ENCODE measurements at places on chromosomes 6 and 20.

DNA sequence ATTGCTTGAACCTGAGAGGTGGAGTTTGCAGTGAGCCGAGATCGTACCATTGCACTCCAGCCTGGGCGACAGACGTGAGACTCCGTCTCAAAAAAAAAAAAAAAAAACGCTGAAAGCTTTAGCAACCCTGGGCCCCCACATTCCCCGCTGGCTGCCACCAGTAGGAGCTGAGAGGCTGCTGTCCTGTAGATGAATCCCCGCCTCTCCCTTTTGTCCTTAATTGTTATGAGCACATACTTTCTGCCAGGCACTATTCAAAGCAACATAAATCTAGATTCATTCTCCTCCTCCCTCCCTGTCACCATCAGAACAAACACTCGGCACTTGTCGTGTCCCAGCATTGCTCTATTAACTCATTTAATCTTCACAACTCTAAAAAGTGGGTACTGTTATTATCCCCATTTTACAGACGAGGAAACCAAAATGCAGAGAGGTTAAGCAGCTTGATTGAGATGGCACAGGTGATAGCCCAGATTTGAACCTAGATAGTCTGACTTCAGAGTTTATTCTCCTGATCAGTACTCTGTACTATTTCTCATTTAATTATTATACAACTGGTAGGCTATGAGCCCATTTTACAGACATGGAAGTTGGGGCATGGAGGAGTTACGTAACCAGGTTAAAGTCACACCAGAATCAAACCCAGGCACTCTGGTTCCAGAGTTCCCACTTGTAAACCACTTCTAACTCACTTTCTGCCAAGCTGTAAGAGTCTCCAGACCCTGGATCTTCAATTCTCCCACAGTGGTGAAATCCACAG, 97.4 kb downstream of the EYA2 start:
- no peak for DNase-seq

- no peak for DNase-seq
These were observed 327.3 kb upstream of the RUNX2 start for GRCh38 chr6:45000833-45001232.

DNA sequence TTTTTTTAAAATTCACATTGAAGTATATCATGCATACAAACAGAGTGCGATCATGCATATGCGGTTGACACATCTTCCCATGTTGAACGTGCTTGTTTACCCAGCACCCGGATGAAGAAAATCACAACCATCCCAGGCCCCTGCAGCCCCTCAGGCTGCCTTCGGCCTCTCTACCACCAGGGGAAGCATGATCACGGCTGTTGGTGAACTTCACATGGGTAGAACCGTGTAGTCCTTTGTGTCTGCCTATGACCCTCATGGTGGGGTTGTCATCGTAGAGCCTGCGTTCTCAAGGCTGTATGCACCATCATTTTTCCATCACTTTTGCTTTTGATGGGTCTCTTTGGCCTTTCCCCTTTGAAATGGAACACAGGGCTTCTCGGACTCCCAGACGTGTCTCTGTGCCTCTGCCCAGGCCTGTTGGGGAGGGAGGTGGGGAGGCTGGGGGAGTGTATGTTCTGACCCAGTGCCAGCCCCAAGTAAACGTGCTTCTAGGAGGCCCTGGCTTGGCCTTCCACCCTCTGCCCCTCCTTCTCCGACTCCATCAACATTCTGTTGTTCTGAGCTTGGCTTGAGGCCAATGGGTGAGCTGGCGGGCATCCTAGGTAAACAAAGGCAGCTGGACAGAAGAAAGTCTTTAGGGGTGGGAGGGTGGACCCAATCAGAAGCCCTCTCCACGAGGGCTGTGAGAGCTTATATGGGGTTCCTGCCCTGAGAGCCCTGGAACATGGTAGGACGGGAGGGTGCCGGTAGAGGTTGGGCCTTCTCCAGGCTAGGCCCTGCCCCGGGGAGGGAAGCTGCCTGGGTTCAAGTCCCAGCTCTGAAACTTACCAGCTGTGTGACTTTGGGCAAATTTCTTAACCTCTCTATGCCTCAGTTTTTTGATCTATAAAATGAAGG, 39.7 kb downstream of the TGM2 start:
- no peak for DNase-seq

DNA sequence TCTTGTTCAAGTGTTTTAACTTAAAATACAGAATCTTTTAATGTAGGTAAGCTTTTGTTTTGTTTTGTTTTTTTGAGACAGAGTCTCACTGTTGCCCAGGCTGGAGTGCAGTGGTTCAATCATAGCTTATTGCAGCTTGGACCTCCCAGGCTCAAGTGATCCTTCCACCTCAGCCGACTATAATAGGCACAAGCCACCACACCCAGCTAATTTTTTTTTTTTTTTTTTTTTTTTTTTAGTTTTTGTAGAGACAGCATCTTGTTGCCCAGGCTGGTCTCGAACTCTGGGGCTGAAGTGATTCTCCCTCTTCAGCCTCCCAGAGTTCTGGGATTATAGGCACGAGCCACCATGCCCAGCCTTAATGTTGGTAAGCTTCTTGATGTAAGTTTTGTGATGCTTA, 3.3 kb downstream of the EFHC1 start:
- no peak for DNase-seq

DNA sequence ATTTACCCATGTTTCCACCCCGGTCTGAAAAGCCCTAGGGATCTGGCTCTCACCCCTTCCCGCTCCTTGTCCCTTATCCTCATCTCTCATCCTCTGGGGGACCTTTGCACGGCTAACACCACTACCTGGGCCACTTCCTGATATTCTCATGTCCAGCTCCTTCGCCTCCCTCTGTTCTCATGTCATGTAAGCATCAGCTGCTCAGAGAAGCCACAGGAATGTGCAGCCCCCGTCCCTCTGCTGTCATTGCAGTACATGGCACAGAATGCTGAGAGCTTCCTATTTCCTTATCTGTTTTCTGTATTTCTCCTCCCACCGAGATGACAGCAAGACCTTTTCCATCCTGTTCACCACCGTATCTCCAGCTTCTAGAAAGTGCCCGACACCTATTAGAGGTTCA, 102.4 kb downstream of the MTHFD1L start:
- no peak for DNase-seq

DNA sequence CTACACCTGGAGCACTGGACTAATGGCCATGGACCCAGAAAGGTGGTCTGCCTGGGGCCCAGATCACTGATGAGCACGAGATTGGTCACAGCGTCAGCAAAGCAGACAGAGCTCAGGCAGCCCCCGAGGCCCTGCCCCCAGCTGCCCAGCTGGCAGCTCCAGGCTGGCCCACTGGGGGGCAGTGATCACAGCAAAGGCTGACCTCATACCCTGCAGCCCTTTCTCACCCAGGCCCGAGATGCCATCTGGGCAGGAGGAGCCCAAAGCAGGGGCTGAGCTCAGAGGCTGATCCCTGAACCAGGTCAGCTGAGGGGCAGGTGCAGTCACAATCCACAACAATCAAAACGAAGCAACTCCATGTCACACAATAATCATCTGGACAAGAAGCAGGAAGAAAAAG, 4.1 kb downstream of the MAP1LC3A start:
- DNase-seq = peak; percentile 67

- DNase-seq = no peak
These were observed 23.7 kb upstream of the PPP1R14C start for GRCh38 chr6:150119173-150119572.

- peak; percentile 49 for DNase-seq
These were observed 690 bp downstream of the GDAP1L1 start for GRCh38 chr20:44247586-44248409.

GRCh38 chr6:5540370-5540769, 279.1 kb downstream of the FARS2 start:
- no peak for DNase-seq

DNA sequence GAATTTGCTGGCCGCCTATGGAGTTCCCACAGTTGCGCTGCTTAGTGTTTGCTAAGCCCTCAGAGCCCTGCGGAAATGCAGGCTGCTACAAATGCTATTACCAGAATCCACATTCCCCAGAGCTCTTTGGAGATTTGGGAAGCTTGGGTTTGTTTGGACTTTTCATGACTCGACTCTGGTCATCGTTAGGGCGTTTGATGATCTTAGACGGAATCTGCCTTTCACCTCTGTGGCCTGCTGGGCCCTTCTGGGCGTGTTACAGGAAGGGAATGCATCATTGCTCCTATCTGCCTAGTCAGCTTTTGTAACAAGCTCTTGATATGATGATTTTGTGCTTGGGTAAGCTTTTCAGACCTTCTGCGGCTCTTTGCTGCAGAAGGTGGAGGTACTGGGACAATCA, 50.8 kb downstream of the EYA2 start:
- DNase-seq = no peak

DNA sequence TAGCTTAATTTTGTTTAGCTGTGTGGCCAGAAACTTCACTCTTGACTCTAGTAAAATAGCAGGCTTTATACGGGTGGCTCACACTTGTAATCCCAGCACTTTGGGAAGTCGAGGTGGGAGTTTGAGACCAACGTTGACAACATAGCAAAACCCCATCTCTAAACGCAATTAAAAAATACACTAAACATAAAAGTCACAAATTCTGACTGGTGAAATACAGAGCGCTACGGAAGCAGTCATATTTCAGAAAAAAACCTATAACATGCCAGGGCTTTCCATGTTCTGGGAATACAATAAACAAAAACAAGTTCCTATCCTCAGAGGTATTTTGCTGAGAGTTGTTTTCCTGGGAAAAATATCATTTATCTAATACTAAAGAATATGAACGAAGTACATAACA, 24.8 kb upstream of the ZSCAN23 start:
- DNase-seq = no peak
